ENCODE measurements at places on chromosomes 5 and 9.
A peak's percentile ranks its signal among the peaks of the same experiment; 100 is the strongest.

- DNase-seq: no peak
Measured at GRCh38 chr9:129544761-129545160, 76.1 kb downstream of the C9orf50 start.

DNA sequence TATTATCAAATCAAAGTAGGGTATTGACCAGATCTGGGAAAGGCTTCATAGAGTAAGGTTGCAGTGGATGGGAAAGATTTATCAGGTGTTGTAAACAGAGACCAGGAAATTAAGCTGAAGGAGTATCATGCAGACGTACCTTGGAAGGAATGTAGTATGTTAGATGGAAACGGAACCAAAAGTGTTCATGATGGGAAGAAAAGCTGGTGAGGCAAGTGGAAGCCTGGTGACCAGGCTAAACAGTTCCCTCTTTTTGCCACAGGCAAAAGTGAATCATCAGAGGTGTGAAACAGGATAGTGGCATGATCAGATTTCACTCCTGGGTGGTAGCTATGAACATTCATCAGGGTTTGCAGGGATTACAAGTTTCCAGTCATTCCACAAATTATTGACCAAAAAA lies 780.1 kb upstream of the DMAC1 start:
- DNase-seq: no peak

GRCh38 chr5:55897206-55897894 lies 46.2 kb downstream of the IL31RA start:
- no peak for DNase-seq

DNA sequence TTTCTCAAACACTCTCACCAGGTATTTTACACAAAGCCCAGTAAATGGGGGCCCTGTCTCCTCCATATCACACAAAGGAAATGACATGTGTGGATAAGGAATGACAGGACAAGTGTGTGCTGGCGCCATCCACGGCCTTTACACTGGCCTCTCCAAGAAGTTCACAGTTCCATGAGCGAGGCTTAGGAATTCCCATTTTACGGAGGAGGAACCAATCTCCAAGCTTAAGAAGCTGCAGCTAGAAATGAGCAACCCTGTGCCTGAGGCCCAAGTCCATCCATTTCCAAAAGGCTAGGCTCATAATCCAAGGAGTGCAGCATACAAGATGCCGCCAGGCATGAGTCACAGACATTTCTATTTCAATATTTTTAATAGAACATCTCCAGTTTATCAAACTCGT lies 203.4 kb downstream of the AUH start:
- no peak for DNase-seq

GRCh38 chr5:140882591-140882899 lies 621 bp downstream of the PCDHA13 start:
- peak; percentile 4 for DNase-seq

DNA sequence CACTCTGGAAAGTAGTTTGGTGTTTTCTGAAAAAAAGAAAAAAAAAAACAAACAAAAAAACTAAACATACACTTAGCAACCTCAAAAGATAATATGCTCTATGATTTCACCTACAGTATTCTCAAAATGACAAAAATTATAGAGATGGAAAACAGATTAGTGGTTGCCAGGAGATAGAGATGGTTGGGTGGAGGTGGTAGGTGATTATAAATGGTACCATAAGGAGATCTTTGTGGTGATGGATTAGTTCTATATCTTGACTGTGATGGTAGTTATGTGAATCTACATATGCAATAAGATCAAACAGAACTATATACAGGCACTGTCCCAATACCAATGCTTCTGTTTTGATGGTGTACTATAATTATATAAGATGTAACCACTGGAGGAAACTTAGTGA lies 32.0 kb downstream of the PTBP3 start:
- no peak for DNase-seq

GRCh38 chr5:72238712-72239445 lies 81.2 kb downstream of the MRPS27 start:
- DNase-seq: no peak

DNA sequence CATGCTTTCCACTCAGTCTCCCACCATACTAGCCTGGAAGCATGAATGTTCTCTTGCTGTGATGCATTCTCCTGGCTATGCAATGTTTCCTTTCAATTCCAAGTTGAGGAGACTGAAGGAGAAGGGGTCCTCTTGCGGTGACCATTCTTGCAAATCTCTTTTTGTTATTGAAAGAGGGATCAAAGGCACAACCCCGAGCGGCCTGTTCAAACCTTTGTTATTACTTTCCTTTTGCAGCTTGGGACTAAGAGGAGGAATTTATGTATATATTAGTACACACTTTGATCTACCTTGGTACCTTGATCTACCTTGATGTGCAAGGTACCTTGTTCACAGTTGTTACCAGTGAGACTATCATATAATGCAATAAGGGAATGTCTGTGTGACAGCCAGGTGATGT lies 147.3 kb downstream of the KCTD16 start:
- no peak for DNase-seq

DNA sequence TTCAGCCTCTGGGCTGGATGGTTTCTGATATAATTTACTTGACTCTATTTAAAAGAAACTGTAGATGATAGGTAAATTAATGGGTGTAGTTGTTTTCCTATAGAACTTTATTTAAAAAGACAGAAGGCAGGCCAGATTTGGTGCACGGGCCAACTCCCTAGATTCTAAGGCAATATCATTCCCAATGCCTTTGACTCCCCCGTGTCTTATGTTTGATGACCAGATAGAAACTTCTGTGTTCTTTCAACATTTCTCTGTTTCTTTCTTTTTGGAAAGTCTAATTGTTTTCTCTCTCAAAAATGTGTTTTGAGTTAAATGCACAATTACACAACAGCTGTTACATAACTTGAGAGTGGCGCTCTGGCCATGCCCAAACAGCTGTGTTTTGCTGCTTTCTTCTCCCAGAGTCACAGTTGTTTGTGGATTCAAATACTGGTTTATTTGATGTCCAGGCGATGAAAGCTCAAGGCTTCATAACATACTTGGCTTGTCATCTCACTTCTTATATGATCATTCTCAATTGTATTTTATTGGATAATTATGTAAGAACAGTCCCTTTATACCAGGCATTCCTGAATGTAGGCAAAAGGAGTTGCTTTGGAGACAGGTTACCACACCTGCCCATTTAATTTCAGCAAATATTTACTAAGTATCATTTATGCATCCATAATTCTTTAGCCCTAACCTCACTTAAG lies 1.7 kb upstream of the ALDH1A1 start:
- no peak for DNase-seq

DNA sequence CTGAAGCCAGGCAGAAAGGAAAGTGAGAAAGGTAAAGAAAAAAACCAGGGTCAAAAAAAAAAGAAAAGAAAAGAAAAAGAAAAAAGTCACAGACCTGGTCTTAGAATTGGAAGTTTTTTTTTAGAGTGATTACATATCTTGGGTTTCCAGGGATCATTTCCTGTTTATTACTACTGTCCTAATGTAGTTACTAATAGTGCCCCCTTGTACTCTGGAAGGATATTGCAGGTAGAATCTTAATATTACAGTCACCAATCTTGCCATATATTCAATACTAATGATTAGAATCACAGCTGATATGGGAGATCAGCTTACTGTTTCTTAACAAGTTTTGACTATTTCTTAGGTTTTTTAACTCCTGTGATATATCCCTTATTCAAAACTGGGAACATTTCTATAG lies 543.2 kb upstream of the CDH6 start:
- DNase-seq: no peak

- DNase-seq: no peak
Measured at GRCh38 chr5:53069626-53070025, 39.9 kb downstream of the MOCS2 start.

GRCh38 chr5:29845206-29845605 lies 1348.3 kb upstream of the CDH6 start:
- DNase-seq: no peak

DNA sequence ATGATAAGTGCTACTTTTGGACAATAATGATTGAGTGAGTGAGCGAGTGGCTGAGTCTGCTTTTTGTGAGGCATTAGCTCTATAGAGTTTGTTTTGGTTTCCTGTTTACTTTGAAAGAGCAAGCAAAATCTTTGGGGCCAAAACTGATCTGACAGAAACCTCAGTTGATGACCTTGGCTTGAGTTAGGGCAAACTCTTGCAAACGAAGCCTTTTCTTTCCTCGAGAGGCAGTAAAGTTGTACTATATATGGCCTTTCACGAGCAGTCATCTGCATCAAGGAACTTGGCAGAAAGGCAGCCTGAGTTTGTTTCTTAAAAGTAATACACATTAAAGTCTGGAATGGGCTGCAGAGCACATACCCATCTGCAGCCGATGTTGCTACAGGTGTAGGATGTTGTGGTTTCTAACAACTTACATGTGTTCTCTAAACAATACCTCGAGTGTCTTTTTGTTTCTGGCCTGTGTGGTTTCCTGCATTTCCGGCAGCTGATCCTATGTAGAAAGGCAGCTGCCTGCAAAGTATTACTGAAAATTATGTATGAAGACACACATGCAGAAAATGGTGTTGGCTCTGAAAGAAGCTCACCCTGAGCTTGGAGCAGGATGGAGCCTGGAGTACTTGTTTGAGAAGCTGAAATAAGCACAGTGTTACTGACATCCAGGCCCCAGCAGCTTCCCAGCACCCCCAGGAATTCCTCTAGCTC lies 60.8 kb downstream of the FOXD1 start:
- no peak for DNase-seq

- DNase-seq: no peak
Measured at GRCh38 chr5:74482990-74483389, 157.5 kb downstream of the ENC1 start.

- no peak for DNase-seq
Measured at GRCh38 chr5:33148076-33148513, 292.7 kb upstream of the TARS1 start.

GRCh38 chr9:5493679-5494511 lies 16.4 kb upstream of the PDCD1LG2 start:
- no peak for DNase-seq

- peak; percentile 47 for DNase-seq
Measured at GRCh38 chr9:87620731-87621322, 105.1 kb upstream of the CTSL start.

- DNase-seq: no peak
Measured at GRCh38 chr5:177611446-177612214, 11.7 kb downstream of the B4GALT7 start.

GRCh38 chr5:36502608-36503007 lies 103.8 kb upstream of the SLC1A3 start:
- DNase-seq: no peak

DNA sequence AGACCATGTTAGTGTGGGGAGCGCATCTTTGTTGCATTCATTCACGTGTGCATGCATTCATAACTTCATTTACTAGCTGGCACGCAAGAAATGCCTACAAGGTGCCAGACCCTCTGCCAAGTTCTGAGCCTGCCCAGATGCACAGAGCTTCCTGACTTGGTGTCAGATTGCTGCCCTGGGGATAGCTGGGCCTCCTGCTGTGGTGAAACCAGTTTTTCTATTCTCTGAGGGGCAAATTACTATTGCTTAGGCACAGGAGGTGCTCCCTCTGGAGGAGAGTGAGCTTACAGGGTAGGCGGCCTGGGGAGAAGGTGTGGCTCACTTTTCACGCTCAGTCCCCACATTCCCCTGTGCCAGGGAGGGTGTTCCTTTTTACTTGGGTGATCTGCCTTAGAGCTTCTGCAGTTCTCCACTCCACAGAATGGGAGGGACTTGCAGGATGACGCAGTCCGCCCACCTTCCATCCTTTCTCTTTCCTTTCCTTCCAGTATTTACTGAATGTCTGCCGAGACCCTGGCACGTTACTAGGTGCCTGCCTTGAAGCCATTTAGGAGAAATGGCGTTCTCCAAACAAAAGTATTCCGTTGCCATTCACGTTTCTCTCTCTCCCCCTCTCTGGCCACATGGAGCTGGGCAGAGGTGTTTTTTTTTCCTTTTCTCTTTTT lies 27.9 kb upstream of the CTNNA1 start:
- DNase-seq: peak; percentile 79

- no peak for DNase-seq
Measured at GRCh38 chr9:131031005-131031641, 22.1 kb downstream of the LAMC3 start.

GRCh38 chr9:131012023-131012334 lies 3.0 kb downstream of the LAMC3 start:
- no peak for DNase-seq

- no peak for DNase-seq
Measured at GRCh38 chr5:54259090-54259489, 51.3 kb downstream of the ARL15 start.

DNA sequence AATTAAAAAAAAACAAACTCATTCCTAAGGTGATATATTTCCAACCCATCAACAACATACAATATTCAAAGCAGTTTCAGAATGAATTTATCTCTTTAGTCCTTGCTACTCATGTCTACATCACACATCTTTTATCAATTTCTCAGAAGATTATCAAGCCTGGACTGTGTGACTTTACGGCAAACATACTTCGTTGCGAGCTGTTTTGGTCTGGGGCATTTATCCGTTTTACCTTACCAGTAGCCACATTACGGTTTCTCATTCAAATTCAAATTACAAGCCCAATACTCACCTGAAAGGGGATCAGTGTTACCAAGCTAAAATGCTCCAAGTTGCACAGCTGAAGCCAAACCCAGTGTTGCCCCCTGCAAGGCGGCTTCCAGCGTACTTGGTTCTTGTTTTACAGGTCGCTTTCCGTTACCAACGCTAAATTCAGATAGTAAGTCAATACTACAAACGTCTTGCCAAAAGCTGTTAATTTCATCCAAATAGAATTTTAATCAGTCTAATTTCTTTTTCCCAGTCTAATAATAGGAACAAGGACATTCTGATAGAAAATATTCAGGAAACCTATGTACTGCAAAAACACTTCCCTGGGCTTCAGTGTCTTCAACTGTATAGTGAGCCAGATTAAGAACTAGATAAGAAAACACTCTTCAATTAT lies 1.8 kb downstream of the HNRNPH1 start:
- DNase-seq: no peak

- no peak for DNase-seq
Measured at GRCh38 chr5:96236051-96236450, 197.0 kb downstream of the PCSK1 start.

GRCh38 chr5:99614888-99615287 lies 686.1 kb upstream of the CHD1 start:
- no peak for DNase-seq

DNA sequence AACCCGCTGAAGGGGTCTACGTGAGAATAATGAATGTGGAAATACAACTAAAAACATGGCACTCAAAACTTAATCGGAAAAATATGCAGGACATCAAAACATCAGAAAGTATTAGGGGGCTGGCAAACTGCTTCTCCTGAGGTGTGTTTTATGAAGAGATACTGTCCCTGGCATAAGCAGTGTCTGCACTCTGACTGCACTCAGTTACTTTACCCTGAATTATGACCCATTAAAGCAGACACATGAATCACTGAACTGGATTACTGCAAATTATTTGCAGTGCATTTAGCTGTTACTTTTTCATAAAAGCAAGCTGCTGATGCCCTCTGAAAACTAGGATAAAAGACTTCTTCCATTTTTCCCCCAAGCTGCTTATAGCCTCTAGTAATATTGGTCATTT lies 164.9 kb downstream of the AP3B1 start:
- DNase-seq: no peak

Measured in putamen (tissue), 1 donor.